ENCODE measurements at places on chromosomes 4 and X.

DNA sequence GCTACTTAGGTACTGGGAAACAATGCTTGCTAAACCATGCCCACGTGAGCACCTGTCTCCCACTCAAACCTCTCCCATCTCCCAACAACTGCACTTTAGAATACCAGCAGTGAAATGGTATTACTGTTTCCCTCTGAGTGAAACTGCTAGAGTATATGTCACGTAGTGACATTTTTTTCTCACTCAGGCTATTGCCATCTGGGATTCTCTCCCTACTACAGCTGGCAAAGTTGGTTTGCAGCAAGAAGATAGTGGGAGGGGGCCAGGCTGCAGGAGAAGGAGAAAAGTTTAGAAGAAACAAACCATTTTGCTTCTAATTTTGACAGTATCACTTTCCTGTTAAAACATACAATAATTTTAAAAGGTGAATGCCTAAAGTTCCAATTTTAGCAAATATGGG is 358.3 kb downstream of the MAPK10 start:
- DNase-seq, result no peak

DNA sequence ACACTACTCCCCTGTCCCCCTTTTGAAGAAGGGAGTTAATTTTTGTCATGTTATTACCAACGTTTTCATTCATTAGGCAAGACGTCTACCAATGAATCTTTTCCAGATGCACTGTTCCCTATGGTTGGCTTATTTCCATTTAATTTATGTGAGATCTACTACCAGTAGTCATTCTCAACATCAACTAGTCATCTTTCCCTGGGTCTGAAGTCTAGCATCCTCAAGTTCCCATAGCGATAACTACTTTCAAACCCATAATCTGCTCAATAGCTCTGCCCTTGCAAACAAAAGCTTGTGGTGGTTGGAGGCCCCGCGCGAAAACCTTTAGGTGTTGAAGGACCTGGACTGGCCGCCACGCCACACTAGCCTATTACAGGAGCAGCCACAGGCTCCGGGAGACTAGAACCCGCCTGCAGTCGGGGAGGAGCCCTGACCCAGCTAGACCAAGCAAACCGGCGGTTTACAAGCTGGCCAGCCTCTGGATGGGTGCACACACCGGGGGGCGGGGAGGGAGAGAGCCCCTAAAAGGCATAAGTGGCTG is 746 bp downstream of the PPAT start:
- peak; percentile 51 for DNase-seq

DNA sequence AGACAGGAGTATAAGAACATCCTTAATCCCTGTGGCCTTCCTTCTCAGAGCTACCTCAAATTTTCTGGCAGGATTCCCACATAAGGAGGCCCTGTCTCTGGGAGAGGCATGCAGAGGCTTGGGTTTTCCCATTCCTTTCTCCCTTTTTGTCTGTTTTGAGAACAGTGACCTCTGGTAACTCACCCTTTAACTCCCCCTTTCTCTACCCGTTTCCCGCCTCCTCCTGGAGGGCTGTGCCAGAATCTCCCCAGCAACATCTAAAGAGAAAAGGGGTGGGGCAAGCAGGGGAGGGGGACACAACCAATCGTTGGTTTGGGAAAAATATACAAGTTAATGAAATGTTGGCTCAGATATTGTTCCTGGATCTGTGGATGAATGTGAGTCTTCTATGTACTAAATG is 303.7 kb upstream of the IRS4 start:
- peak; percentile 40 for DNase-seq

DNA sequence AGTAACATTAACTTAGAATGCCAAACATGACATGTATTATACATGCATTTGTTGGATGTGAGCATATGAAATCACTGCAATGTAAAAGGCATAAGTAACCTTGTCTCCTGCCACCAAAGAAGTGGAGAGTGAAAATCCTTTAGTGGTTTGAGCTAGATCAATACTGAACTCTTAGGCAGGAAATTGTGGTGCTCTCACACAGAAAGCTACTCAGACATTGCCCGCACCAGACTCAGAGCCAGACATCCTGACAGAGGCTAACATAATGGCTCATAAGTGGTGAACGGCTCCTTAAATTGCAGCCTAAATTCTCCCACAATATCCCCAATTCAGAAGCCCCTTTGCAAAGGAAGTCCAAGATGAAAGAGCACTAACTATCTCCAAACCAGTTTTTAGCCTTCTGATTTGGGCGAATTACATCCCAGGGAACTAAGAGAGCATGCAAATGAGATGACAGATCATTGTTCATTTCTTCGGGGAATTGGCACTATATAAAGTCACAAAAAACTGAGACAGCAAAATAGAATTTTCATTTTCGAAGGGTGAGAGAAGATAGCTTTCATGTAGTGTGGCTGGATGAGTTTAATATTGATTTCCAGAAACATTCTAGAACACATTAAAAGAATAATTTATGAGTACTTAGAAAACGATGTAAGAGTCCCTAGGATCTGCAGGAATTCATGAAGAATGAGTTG is 233.6 kb upstream of the RPS6KA3 start:
- no peak for DNase-seq

GRCh38 chrX:70774223-70774622 is 134.3 kb downstream of the TEX11 start:
- DNase-seq, result no peak

DNA sequence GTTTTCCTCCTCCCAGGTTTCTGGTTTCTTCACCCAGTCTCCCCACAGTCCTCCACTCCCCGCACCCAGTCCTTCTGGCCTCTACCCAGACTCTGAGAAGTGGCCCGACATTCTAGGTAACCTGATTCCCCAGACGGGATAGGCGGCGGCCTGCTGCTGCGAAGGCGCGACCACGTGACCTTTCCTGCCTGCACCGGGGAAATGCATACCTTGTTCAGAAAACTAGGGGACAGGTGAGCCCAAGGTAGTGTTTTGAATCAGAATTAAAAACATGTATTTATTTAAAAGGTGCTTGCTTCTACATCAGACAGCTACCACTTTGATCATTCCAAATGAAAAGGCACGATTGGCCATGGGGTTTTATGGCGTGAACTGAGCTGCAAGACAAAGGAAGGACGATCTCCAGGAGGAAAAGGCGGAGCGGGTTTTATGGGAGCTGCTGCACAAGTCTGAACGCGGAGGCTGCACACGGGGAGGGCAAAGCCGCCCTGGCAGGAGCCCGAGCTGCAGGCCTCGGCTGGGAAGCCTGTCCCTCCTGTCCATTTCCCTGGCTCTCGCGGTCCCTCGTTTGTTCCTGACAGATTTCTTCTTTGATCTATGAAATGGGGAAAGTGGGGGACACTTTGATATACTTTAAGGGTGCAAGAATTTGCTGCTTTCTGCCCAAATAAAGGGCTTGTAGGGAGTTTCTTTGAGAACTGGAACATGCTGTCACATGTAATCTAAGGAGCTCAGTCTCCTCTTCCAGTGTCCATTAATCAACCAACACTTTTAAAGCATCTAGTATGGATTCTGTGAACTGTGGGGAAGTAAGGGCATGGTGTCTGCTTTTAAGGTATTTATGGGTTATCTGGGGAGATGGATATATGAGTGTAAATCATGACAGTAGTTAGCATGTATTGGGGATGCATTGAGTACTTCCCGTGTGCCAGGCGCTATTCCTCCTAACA is 150.9 kb downstream of the SPRY1 start:
- peak; percentile 93 for DNase-seq

DNA sequence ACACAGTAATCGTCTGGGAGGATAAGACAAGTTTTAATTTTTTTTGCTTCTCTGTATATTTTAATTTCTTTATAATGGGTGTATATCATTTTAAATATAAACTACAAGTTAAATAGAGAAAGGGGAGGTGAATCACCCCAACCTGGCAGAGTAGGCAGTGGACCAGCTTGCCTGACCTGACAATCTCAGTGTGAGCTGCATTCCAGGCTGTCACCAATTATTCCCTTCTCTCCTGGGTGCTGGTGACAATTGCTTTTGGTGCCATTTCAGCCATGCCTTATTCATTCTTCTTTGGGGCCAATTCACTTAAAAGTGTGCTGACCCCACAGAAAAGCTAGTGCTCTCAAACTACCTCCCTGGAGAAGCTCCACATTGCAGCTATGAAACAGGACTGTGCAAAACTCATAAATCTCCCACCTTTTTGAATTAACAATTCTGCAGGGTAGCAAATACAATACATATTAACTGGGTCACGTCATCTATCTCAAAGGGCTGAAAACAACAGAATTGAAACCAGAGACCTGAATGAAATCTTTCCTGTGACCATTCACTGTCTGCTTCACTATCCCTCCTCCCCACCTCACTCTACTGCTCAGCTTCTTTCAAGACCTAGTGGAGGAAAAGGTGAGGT is 359.0 kb downstream of the HS3ST1 start:
- no peak for DNase-seq

DNA sequence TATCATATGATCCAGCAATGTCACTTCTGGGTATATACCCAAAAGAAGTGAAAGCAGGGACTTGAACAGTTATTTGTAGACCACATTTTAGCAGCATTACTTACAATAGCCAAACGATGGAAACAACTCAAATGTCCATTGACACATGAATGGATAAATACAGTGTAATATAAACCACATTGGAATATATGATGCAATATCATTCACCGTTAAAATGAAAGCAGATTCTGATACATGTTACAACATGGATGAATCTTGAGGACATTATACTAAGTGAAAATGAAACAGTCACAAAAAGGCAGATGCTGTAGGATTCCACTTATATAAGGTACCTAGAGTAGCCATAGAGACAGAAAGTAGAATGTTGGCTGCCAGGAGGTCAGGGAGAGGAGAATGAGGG is 130.5 kb upstream of the SMAD1 start:
- DNase-seq, result no peak

GRCh38 chrX:43316146-43316545 is 340.0 kb upstream of the MAOA start:
- DNase-seq, result no peak

GRCh38 chr4:61938250-61938846 is 738.2 kb downstream of the ADGRL3 start:
- peak; percentile 49 for DNase-seq

GRCh38 chr4:134624365-134624764 is 422.8 kb upstream of the PABPC4L start:
- DNase-seq, result no peak

- DNase-seq, result peak; percentile 59
These were observed 22.4 kb upstream of the CLTRN start for GRCh38 chrX:15686818-15687685.

DNA sequence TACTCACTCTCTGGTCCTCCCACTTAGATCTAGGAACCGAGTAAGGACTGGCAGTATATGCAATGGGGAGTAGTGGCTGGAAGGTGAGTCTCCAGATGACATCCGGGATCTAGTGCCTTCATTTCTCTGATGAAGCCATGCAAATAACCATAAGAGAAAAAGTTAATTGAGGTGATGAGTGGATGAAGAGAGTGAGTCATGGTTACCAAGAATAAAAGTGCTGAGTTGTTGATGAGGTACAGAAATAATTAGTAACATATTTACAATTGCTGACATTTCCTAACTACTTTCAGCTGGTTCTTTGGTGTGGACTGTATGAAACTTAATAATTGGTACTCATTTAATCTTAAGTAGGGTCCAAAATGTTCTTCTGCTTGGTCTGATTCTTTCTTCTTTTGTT is 146.7 kb upstream of the PITX2 start:
- no peak for DNase-seq

GRCh38 chr4:64882311-64883086 is 473.2 kb upstream of the TECRL start:
- no peak for DNase-seq

DNA sequence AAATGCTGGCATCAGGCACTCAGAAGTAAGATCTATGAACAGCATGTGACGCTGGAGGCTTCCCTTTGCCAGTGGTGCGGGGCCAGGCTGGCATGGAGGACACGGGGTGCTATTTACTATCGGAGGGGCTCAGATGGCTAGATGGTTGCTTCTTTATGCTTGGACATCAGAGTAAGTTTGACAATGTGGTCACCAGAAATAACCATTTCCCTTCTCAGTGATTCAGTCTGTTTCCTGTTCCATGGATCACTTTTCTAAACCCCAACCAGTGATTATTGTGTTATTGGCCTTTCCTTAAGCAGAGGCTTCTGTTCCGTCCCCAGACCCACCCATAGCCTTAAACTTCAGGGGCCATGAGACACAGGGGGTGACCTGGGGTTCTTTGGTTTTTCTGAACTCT is 55.4 kb upstream of the DHX15 start:
- no peak for DNase-seq

DNA sequence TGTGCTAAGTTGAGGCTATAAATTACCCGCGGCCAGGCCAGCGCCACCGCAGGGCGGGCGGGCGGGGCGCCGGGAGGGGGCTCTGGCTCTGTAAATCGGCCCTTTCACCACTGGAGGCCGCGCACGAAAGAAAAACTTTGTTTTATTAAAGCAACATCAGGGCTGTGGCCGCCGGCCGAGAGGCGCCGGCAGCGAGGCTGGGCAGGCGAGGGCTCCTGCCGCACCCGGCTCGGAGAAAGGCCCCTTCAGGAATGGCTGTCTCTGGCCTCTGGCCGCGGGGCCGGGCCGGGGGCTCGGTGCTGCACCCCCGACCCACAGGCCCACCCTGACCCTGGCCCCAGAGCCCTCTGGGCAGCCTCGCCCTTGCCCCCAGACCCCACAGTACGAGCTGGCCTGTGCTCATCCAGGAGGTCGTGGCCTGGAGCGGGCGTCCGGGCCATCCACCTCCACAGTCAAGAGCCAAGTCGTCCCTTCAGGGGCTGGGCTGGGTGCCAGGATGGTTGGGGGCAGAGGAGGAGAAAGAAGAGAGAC is 29.5 kb upstream of the FGFR3 start:
- no peak for DNase-seq

DNA sequence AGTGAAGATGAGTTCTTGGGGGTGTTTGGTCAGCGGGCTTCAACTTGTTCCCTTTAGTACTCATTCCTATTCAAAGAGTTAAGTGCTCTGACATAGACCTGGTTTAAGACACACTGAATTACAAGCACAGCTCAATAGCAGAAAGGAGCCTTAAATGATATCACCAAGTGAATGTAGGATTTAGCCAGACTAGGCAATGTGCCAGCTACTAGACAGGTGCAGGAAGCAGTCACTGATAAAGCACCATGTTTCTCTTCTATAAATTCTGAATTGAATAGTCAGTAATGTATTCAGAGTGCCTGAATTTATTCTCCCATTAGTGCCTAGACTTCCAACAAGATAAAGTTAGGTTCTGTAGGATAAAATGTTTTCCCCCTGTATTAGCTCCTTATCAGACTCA is 63.6 kb downstream of the ASB9 start:
- DNase-seq, result no peak

DNA sequence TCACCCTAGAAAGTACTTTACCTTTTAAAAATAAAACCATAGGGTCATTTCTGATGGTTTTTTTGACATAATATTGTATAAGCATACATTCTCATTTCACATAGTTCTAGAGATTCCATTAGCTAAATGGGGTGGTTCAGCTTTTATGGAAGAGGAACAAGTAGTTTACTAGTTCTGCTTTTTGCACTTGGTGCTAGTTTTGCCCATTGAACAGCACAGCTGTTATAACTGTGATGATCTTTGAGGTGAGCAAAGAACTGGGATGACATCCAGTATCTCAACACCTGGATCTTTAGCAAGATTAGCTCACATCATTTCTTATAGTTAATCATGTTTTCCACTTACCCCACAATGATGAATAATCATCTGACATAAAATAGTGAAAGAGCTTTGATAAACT is 40.9 kb downstream of the MOB1B start:
- DNase-seq, result no peak

Measured in H9 (cell line).